ENCODE measurements at places on chromosomes 3 and 15.
A peak's percentile ranks its signal among the peaks of the same experiment; 100 is the strongest.

GRCh38 chr3:134136604-134137003, 106.9 kb upstream of the SLCO2A1 start:
- no peak for DNase-seq

- DNase-seq = peak; percentile 45
Measured at GRCh38 chr15:36323615-36324014, 255.8 kb upstream of the CDIN1 start.

DNA sequence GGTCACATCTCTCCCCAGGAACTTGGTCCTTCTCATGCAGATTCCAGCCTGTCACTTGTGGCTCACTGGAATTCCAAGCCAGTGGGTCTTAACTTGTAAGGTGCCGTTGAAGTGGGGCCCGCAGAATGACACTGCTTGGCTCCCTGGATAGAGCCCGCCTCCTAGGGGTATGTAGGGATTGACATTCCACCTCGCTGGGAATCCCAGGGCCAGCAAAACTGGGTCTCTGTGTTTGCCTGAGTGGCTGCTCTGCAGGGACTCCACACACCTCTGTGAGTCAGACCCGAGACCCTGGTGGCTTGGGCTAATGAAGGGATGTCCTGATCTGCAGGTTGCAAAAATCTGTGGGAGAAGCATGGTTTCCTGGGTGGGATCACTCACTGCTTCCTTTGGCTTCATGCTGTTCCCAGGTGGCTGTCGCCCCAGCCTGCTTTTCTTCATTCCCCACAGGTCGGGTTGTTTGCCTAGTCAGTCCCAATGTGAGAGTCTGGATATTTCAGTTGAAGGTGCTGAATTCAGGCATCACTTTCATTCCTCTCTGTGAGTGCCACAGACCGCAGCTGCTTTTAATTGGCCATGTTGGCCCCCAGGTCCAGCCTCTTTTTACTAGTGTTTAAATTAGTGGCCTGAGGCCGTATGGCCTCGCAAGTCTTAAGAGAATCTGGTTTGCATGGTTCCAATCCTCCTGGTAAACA, 156.0 kb upstream of the TRIM42 start:
- no peak for DNase-seq

GRCh38 chr15:62986948-62987347, 55.6 kb upstream of the TPM1 start:
- DNase-seq = no peak

DNA sequence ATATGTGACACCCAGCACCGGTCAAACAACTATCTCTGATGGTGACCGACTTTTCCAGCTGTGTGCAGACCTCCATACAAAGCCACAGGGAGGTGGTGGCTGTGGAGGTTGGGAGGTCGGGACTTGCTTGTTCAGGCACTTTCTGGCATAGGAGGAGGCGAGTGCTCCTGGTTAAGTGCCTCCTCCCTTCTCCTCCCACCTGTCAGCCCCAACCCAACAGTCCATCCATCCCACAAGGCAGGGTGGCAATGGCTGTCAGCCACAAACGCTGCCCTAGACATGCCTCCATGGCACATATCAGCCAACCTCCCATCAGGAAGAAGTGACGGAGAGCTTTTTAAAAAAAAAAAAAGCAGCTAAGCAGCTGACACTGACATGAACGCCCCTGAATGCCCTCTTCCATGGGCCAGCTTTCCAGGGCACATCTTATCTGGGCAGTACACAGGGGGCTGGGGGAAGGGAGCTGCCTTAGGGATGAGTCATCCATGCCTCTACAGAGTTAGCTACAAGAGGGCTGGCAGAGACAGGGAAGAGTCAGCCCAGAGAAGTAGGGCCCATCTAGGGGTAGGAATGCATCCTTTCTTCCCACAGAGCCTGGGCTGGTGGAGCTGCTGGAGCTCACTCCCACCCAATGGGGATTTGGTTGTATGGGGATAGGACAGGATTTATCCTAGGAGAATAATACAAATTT, 41.2 kb downstream of the CCDC12 start:
- peak; percentile 97 for DNase-seq

- no peak for DNase-seq
Measured at GRCh38 chr15:95298729-95299128, 1031.8 kb upstream of the NR2F2 start.

- DNase-seq = no peak
Measured at GRCh38 chr3:30449290-30449632, 157.1 kb upstream of the TGFBR2 start.

DNA sequence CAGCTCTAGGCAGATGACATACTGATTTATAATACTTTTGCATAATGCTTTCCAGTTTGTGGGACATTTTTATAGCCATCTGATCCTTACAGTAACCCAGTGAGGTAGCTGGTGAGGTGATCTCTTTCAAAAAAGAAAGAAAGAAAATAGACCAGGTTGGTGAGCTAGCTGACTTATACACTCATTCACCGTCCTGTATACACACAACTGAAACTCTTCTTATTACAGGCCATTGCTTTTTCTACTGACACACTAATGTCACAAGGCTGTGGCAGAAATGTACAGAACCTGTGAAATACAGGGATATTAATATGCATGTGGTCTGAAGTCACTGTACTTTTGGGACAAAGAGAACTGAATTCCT, 150.2 kb upstream of the BHLHE40 start:
- no peak for DNase-seq

GRCh38 chr3:33746416-33747116, 28.5 kb upstream of the CLASP2 start:
- DNase-seq = no peak

DNA sequence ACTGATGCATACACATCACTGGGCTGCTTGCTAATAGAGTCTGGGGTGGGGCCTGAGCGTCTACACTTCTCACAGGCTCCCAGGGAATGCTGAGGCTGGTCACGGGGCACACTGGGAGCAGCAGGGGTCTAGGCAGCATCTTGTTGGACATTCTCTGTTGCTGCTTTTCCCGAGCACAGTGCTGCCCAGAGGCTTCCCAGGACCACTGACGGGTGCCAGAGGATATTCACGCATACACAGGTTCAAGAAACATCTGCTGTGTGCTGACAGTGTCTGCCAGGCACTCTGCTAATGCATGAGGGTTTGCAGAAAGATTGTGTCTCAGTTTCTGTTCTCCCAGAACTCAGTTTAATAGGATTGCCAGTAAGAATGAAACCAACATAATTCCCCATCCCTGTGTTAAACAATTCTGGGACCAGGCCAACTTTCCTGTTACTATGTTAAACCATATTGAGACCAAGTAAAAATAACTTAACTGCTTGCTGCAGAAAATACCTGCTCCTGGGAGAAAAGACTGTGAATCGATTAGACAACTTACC, 23.9 kb upstream of the BCL2L10 start:
- peak; percentile 20 for DNase-seq

DNA sequence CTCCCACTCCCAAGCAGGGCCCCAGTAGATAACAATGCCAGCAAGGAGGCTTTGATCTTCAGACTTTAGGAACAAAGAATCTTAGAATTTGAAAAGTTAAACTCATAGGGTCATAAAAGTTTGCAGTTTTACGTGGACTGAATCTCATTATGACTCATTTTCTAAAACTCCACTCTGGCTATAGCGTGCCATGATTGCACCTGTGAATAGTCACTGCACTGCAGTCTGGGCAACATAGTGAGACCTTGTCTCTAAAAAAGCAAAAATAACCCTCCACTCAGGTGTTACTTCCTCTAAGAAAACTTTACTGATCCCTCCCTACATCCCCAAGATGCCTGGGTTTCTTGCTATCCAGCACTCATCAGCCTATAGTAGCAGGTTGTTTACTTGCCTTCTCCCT, 104.5 kb downstream of the IL20RB start:
- DNase-seq = no peak

- peak; percentile 74 for DNase-seq
Measured at GRCh38 chr3:47984075-47984728, 32.0 kb downstream of the MAP4 start.

DNA sequence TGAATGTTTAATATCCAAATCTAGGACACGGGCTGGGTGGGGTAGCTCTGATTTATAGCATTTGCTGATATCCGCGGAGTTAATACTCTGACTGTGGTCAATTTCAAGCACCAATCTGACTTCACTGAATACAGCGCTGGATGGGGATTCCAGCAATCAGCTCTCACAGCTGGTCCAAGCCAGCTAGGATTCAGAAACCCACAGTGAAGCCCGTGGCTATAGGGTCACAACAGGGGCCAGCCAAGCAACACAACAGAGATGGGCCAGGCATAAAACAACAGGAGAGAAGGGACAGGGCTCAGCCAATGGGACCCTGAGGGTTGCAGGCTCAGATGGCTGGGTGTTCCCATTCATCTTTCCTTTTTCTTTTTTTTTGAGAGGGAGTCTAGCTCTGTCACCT, 5.4 kb upstream of the LMAN1L start:
- no peak for DNase-seq

GRCh38 chr15:67172172-67172571, 82.3 kb downstream of the AAGAB start:
- DNase-seq = no peak

DNA sequence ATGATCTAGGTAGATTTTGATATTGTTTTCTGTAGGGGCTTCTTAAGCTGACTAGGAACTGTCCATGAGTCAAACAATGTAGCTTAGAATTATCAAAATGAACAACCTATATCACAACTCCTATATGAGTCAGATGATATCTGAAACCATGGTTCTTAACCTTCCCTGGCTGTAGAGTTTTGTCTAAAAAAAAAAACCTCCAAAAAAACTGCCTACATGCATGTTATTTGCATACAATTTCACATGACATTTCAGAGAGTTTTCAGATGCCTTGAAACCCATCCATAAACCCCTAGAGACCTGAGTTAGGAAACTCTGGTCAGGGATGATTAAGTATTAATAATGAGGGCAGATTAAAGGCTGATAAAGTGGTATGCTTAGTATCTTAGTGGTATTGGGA, 157.0 kb downstream of the CHST2 start:
- DNase-seq = no peak

DNA sequence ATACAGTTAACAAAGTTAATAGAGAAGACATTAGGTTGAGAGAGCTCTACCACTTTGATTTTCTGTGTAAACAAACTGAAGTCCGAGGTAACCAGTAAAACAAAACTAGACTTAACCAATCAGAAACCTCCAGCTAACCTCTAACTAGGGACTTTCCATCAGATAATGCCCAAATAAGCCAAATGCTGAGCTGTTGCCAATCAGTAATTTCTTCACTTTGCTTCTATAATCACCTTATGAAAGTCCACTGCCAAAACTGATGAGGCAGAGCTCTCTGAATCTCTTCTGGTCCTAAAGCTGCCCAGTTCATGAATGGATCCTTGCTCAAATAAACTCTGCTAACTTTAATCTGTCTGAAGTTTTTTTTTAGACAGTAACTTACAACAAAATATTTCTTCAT, 448.0 kb upstream of the NECTIN3 start:
- no peak for DNase-seq

DNA sequence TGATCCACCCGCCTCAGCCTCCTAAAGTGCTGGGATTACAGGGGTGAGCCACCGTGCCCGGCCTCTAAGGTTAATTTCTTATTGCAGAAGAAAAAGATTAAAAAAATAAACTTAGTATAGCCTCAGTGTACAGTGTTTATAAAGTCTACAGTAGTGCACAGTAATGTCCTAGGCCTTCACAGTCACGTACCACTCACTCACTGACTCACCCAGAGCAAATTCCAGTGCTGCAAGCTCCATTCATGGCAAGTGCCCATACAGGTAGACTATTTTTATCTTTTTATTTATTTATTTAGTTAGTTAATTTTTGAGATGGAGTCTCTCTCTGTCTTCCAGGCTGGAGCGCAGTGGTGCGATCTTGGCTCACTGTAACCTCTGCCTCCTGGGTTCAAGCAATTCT, 3.2 kb upstream of the FLNB start:
- peak; percentile 50 for DNase-seq

- DNase-seq = peak; percentile 1
Measured at GRCh38 chr3:94269763-94270162, 206.9 kb downstream of the NSUN3 start.

GRCh38 chr3:65836047-65836446, 202.7 kb downstream of the MAGI1 start:
- peak; percentile 30 for DNase-seq

DNA sequence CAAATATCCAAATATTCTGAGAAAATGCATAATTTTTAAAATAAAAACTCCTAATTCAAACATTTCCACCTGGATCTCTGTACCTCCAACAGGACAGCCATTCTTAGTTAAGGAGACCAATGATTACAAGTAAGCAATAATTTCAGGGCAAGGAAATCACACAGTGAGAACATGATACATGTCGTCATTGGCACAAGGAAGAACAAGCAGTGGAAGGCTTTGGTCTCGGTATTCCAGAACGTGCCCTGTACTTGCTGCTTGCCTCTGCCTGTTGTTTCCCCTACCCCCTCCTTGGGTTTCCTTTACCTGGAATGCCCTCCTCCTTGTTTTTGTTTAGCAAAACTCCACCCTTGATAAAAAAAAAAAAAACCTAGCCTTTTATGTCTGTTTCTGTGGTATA, 72.8 kb downstream of the PPM1L start:
- DNase-seq = no peak

DNA sequence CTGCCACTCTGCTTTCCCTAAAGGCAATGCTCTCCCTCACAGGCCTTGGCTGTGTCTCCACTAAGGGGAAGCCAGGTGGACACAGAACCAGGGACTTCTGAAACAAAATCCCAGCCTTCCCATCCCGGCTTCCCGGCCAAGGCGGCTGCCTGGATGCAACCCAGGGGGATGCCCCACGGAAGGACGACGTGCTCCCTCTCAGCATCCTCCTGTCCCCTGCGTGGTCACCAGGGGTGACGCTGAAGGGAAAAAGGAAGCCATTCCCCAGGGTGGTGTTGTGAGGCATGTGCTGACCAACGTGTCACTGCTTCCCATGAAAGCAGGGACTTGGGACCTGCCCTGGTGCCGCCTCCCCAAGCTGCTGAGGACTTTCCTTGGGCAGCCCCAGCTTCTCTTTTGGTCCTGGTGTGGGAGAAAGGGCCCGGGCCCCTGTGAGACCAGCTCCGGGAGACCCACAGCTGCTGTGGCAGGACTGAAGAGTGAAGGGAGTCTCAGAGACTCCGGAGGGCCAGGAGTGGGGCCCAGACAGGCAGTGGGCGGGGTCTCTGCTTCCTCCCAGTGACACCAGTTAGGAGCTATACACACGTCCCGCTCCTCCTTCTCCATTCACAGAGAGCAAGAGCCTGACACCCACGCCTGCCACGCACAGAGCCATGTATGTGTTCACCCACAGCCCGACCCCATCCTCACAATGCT, 139.2 kb downstream of the NUP210 start:
- no peak for DNase-seq

- no peak for DNase-seq
Measured at GRCh38 chr15:53297828-53298227, 461.6 kb downstream of the WDR72 start.

DNA sequence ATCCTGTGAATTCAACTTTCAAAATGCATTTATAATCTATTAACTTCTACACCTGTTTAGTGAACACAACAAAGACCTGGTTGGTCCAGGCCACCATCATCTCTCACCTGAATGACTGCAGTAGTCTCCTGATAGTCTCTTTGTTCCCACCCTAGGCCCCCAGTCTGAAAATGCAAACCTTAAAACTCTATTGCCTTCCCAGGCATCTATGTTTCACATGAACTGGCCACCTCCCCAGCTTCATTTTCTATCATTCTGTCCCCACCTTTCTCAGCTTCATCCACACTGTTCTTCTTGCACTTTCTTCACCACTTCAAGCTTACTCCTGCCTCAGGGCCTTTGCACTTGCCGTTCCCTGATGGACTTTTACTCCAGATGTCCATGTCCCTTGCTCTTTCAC, 45.0 kb downstream of the CLSTN2 start:
- DNase-seq = no peak

All from AG10803 (cell line).